ENCODE measurements at places on chromosomes 1 and 21. TPM values are rescaled to one million over a fixed set of nuclear protein-coding genes. Genes with fewer than 3 reads are reported as not detected.

DNA sequence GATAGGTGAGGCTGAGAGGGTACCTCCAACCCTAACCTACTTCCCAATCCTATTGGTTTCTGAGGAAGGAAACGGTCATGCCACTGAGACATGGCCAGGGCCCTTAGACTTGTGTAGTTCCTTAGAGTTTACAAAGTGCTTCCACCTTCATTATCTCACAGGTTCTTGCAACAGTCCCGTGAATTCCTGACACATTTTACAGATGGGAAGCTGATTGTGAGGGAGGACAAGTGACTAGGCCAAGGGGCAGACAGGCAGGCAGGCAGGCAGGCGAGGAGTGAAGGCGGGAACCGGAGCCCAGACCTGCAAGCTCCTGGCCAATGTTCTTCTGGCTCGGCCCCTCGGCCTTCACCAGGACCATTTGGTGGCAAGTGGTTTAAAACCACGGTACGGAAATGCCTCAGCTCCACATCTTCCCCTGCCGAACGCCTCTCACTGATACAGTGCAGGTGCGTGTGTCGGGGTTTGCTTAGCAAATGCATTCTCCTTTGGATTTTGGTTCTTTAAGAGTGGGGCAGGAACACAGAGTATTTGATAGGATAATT is 45.1 kb downstream of the ZBTB18 start:
- no peak overlapping the region for H3K4me3 ChIP-seq
- no peak for DNase-seq
- H3K27me3 ChIP-seq, result no peaks in the 10 kb centered on the region
- no peaks in the 10 kb centered on the region for H3K36me3 ChIP-seq

DNA sequence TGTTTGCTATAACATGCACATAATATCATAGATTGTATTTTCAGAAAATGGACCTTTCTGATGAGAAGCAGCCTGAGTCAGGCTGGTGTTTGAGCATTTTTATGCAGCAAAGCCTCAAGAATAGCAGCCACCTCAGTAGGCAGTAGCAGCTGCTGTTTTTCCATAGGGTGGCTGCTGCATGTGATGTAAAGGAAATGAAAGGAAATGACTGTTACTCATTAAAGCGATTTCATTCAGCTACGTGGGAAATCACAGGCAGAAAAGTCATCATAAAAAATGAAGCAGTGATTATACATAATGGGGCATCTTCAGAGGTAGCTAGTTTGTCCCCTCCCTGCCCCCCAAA is 110.4 kb downstream of the PATJ start:
- no peaks in the 10 kb centered on the region for H3K4me1 ChIP-seq
- peaks cover 11% of the 10 kb centered on the region for H3K36me3 ChIP-seq
- H3K27ac ChIP-seq, result no peak overlapping the region
- DNase-seq, result no peak

The CLEC20A gene
- not detected for total RNA-seq

DNA sequence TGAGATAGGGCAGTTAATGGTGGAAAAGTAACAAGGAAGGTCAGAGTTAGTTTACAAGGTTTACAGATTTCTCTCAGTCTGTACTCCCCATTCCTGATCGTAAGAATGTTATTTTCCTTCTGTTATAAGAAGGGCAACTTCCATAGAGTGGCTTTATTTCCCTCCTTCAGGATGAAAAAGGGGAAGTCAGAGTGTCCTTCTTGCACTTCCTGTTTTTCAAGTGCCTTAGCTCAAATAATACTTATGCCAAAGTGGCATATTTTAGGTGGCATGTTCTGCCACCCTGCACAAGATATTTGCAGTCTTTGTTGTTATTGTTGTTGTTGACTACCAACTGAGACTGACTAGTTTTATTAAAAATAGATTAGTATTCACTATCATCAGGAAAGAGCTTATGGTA is 730.7 kb upstream of the ADGRL4 start:
- no peak overlapping the region for H3K4me3 ChIP-seq
- no peaks in the 10 kb centered on the region for H3K4me1 ChIP-seq
- no peaks in the 10 kb centered on the region for H3K36me3 ChIP-seq
- DNase-seq, result no peak

GRCh38 chr1:25676488-25676887 is 59.9 kb downstream of the MAN1C1 start:
- H3K27ac ChIP-seq, result no peak overlapping the region
- H3K4me3 ChIP-seq, result no peak overlapping the region
- no peaks in the 10 kb centered on the region for H3K27me3 ChIP-seq
- DNase-seq, result no peak
- H3K4me1 ChIP-seq, result peaks cover 71% of the 10 kb centered on the region

DNA sequence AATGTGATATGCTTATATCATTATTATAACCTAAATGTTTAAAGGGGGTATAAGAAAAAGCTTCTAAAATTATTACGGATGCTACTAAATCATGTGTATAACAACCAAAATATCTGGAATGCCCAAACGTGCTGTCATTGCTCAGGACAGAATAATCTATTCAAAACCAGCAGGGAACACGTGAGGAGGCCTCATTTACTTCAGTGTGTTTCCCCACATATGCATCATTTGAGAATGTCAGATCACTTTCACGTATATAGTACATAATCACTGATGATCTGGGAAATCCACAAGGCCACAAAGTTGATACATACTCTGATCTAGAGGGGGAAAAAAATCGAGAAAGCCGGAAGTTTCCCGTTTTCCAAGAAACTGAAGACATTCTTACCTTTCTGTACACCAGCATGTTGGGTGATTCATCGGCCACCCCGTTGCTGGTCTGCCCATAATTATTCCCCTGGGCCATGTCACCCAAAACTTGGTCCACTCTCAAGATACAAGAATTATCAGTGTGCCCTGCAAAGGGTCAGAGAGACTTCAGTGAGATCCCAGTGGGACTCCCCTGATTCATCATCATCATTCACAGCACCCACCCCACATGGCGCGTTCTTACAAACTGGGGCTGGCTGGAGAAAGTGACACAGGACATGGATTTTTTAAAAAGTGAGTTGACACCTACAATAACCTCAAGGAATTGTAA is 1.5 kb downstream of the RGS7 start:
- H3K27me3 ChIP-seq, result no peaks in the 10 kb centered on the region
- H3K27ac ChIP-seq, result no peak overlapping the region

The IFI44L gene
- 4.5 TPM for total RNA-seq

GRCh38 chr1:58469016-58469415 is 77.5 kb downstream of the OMA1 start:
- H3K4me1 ChIP-seq, result no peaks in the 10 kb centered on the region
- H3K27ac ChIP-seq, result no peak overlapping the region
- no peaks in the 10 kb centered on the region for H3K27me3 ChIP-seq
- no peak overlapping the region for H3K4me3 ChIP-seq
- no peak for DNase-seq

The OR2L3 gene
- 0.17 TPM for total RNA-seq

The FCRL1 gene
- total RNA-seq, result not detected

- no peaks in the 10 kb centered on the region for H3K27me3 ChIP-seq
- no peaks in the 10 kb centered on the region for H3K36me3 ChIP-seq
- no peak overlapping the region for H3K4me3 ChIP-seq
- no peak for DNase-seq
- H3K4me1 ChIP-seq, result no peaks in the 10 kb centered on the region
- H3K27ac ChIP-seq, result no peak overlapping the region
Observed at GRCh38 chr1:57440096-57440495, 16.2 kb upstream of the DAB1 start.

The KIF14 gene
- not detected for total RNA-seq

DNA sequence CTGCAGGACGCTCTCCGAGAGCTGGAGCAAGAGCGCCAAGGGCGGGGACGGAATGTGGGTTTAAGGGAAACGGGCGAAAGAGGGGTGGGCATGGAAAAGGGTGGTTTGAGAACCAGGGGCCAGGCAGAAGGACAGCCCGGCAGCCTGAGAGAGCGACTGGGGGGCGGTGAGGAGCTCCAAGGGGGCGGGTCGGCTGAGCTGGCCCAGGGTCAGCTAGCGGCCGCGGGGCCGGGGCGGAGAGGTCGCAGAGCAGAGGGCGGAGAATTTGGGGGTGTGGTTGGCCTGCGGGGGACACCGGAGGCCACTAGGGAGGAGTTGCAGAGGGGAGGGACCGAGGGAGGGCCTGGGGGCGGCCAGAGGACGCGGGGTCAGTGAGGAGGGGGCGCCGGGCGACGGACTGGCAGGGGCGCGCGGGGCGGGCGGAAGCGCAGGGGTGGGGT is 54.7 kb downstream of the NDUFS5 start:
- peaks cover 11% of the 10 kb centered on the region for H3K27me3 ChIP-seq
- no peak overlapping the region for H3K4me3 ChIP-seq
- H3K4me1 ChIP-seq, result no peaks in the 10 kb centered on the region

DNA sequence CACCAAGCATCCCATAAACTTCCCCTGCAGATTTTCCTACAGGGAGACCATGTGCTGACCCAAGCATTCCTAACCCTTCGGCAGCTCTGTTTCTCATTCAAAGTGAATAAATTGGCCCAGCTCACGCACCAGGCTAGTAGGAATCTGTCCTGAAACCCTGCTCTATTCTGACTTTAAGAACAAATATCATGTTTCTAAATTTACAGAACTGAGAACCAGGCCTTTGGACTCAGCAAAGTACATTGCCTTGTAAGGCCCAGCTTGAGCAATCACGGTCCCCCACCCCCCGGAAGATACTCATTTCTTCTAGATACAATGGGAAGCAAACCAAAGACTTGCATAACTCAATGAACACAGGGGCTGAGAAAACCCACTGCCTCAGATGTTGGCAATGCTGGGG is 160.1 kb upstream of the NFIA start:
- H3K36me3 ChIP-seq, result no peaks in the 10 kb centered on the region
- H3K27me3 ChIP-seq, result no peaks in the 10 kb centered on the region
- no peak for DNase-seq
- no peak overlapping the region for H3K27ac ChIP-seq
- no peaks in the 10 kb centered on the region for H3K4me1 ChIP-seq
- H3K4me3 ChIP-seq, result no peak overlapping the region

The RYR2 gene
- not detected for total RNA-seq

The CSTB gene
- total RNA-seq, result 48.8 TPM

DNA sequence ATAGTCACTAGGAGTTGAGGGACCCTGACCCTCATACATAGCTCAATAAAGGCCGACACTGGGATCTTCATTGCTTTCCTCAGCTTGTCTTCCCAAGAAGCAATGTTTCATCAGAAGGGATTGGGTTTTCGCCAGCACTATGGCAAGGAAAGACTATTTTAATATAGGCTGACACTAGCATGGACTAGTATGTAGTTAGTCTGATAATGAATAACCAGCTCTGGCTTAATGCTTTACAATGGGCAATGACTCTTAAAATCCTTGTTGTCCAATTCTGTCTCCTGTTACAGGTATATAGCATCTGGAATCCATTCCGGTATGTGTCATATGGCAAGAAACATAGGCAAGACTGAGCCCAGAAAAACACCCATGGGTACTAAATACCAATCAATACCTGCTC is 15.3 kb upstream of the SYT2 start:
- peaks cover 36% of the 10 kb centered on the region for H3K36me3 ChIP-seq
- DNase-seq, result no peak
- H3K4me3 ChIP-seq, result no peak overlapping the region
- no peaks in the 10 kb centered on the region for H3K27me3 ChIP-seq

All from CD4-positive, alpha-beta memory T cell (primary cell).